Activated naive CD4-positive, alpha-beta T cell treated with anti-CD3 and anti-CD28 coated beads for 36 hours (primary cell): ENCODE measurements at places on chromosomes 1 and 21.

DNA sequence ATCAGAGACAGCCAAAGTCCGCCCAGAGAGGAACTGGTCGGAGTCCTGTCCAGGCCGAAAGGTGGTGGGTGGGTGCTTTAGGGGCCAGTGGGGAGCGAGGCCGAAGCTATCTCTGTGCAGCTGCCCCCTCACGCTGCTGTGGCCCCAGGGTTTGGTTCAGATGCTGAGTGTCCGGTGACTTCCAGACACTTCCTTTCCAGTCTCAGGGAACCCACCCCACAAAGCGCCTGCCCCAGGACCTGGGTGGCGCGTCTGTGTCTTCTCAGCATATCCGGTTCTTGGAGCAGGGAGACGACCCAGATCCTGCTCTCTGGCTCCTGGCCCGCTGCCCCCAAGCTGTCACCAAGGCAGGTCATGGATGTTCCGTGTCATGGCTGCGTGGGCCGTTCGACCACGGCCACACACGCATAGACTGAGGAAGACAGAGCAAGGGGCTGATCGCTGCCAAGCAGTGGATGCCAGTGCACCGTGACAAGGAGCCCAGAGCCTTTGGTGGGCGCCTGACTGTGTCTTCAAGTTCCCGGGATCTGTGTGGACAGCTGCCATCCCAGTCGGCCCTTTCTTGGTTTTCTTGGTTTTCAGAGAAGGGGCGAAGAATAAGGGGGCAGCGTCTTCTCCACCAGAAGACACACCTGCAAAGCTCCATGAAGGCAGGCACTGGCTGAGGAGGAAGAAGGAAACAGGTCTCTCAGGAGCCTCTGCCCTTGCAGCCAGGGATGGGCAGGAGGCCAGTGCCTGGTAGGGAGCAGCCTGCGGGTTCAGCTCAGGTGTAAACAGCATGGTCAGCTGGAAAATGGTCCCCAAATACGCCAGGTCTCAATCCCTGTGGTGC, 22.9 kb upstream of the COL18A1 start:
- H3K4me3 ChIP-seq, result no peak overlapping the region
- no peaks in the 10 kb centered on the region for H3K36me3 ChIP-seq
- DNase-seq, result no peak
- H3K4me1 ChIP-seq, result no peaks in the 10 kb centered on the region

DNA sequence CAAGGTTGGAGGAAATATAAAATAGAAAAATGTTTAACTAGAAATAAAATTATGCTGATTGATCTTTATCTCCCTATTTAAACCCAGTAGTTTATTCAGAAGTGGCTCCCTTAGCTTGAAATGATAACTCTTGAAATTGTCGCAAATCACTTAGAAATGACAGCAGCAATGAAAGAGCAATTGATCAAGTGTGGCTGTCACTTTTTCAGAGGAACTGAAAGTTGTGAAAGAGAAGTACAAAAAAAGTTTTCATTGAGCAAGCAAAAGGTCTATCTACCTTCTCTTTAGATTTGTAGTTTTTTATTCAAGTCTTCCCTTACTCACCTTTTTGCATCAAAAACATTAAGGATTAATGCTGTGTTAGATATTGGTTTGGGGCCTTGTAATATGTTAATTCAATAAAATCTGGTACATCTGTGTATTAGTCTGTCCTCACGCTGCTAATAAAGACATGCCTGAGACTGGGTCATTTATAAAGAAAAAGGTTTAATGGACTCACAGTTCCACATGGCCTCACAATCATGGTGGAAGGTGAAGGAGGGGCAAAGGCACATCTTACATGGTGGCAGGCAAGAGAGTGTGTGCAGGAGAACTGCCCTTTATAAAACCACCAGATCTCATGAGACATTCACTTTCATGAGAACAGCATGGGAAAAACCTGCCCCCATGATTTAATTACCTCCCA, 48.3 kb downstream of the LRRC8C start:
- H3K36me3 ChIP-seq, result peaks cover 33% of the 10 kb centered on the region
- no peaks in the 10 kb centered on the region for H3K27me3 ChIP-seq
- DNase-seq, result no peak
- H3K27ac ChIP-seq, result peak overlapping the region; percentile 26

DNA sequence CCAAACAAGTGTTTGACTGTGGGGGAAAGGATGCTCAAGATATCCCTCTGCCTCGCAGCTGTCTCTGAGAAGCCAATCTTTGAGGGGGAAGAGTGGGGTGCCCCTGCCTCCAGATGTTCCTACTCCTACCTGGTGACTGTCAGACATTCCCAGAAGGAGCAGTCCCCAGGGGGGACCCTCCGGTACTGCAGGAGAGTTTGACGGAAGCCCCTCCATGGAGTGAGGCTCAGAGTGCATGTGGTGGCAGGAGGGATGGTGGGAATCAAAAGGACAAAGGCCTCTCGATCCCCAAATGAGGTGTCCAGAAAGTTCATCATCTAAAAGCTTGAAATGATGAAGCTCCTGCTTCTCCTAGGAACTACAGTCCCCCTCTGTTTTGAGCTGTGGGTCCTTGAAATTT, 5.3 kb downstream of the SLC27A3 start:
- H3K27ac ChIP-seq, result no peak overlapping the region
- no peaks in the 10 kb centered on the region for H3K36me3 ChIP-seq
- peaks cover 11% of the 10 kb centered on the region for H3K4me1 ChIP-seq
- no peak overlapping the region for H3K4me3 ChIP-seq
- H3K27me3 ChIP-seq, result no peaks in the 10 kb centered on the region
- no peak for DNase-seq

GRCh38 chr21:15964236-15964855, 234.6 kb downstream of the USP25 start:
- H3K27me3 ChIP-seq, result peaks cover 2% of the 10 kb centered on the region
- H3K36me3 ChIP-seq, result no peaks in the 10 kb centered on the region
- no peaks in the 10 kb centered on the region for H3K4me1 ChIP-seq
- no peak for DNase-seq
